CD4-positive, alpha-beta T cell treated with Interleukin-12 subunit alpha and Interleukin-12 subunit beta, for 1 hour (primary cell): ENCODE measurements at places on chromosomes 7 and 10.

GRCh38 chr7:80773787-80774508 is 135.5 kb downstream of the CD36 start:
- no peak for DNase-seq

GRCh38 chr7:117769085-117769484 is 104.2 kb downstream of the CTTNBP2 start:
- DNase-seq, result no peak

- no peak for DNase-seq
Measured at GRCh38 chr7:114548081-114548980, 133.7 kb downstream of the FOXP2 start.

DNA sequence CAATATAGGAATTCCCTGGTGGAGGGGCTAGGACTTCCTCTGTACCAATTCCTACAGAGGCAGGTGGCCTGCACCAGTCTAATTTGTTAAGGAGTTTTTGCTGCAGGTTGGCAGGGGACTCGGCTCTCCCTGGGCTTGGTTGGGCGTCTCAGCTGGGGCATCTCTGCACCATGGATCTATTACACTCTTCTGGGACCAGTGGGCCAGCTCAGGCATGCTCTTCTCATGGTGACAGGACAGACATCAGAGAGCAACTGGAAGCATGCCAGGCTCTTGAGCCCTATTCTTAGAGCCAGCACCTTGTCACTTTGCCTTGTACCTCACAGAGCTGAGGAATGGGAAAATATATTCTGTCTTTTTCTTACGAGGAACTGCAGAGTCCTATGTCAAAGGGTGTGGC is 74.6 kb downstream of the SH2D4B start:
- DNase-seq, result no peak

DNA sequence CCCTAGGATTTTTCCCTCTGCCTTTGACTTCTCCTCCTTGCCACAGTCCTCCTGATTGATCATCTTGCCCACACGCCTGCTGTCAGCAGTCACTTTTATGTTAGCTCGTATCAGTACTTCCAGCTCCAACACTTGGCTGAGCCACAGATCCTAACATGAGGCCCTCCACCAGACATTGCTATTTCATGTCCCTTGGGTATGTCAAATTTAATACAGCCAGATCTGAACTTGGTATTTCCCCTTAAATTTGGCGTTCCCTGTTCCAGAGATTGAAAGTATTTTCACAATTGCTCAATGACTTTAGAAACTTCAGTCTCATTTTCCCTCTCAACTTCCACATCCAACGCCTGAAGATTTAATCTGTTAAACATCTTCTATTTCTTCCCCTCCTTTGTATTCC is 140.4 kb downstream of the RNLS start:
- no peak for DNase-seq

DNA sequence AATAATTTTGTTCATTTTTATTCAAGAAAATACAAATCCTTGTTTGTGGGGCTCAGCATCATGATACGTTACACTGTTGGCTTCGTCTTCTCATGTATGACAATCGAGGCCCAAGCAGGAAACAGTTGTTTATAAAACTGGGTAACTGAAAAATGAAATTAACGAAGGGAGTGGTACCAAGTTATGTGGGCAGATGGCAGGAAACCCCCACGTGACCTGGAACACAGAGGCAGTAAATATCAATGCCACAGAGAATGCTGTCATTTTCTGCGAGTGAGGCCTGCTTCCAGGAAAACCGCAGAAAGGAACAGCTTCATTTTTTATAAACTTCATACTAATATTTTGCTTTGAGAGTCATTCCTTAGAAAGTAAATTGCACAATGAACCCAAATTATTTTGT is 201.0 kb upstream of the ADARB2 start:
- peak; percentile 40 for DNase-seq

- DNase-seq, result no peak
Measured at GRCh38 chr7:126659124-126659523, 593.6 kb downstream of the GRM8 start.

- no peak for DNase-seq
Measured at GRCh38 chr7:115099906-115100305, 178.0 kb downstream of the MDFIC start.

- no peak for DNase-seq
Measured at GRCh38 chr10:114548662-114549061, 109.4 kb downstream of the ABLIM1 start.

DNA sequence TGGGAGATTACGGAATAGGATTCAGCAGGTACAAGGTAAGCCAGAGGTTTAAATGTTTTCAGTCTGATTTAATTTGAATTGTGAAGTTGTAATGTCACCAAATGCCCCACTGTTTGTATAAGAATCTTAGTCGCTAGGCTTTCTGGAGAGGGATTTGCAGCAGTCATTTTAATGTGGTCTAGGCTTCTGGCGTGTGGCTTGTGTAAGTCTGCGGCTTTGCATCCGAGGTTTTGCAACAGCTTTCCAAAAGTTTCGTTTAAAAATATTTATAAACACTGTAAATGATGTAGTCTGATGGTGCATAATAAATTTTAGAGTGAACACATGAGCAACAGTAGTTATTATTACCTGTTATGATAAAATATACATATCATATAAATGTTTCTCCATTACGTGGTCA is 26.1 kb upstream of the BHLHA15 start:
- no peak for DNase-seq

DNA sequence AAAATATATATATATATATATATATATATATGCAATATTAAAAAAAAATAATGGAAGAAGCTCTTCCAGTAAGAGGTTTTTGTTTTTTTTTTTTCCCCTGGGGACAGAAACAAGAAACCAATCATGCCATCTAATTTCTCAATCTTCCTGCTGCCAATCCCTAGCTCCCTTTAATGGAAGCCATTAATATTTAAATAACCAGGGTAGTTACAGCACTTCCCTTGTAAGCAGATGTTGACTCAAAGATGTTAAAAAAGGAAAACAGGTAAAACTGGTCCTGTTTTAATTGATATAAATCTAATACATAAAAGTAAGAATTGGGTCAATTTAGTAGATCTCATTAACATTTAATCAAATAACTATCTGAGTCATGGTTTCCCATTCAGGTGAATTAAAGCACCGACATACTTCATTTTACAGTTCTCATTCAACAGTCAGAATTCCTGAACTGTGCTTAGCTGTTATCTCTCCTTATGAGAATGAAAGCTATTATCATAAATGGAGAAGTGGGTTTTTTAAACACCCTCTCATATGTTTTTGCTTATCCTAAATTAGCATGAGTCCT is 22.6 kb downstream of the CPVL start:
- no peak for DNase-seq

DNA sequence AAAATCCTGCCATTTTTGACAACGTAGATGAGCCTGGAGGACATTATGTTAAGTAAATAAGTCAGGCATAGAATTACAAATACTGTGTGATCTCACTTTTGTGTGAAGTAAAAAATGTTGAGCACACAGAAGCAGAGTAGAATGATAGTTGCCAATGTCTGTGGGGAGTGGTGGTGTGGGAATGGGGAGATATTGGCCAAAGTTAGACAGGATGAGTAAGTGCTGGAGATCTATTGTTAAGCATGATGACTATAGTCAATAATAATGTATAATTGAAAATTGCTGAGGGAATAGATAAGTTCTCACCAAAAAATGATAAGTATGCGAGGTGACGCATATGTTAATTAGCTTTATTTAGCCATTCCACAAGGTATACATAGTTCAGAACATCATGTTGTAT is 92.0 kb downstream of the GPR85 start:
- no peak for DNase-seq

- peak; percentile 2 for DNase-seq
Measured at GRCh38 chr10:16521311-16522016, at the start of gene C1QL3. Gene C1QL3 (minus strand): TSS chr10:16521879. CDS start chr10:16521065, 814 bp downstream.

- DNase-seq, result no peak
Measured at GRCh38 chr7:22791204-22792158, 31.2 kb downstream of the TOMM7 start.

- no peak for DNase-seq
Measured at GRCh38 chr10:86657396-86658011, 3.2 kb downstream of the OPN4 start.

DNA sequence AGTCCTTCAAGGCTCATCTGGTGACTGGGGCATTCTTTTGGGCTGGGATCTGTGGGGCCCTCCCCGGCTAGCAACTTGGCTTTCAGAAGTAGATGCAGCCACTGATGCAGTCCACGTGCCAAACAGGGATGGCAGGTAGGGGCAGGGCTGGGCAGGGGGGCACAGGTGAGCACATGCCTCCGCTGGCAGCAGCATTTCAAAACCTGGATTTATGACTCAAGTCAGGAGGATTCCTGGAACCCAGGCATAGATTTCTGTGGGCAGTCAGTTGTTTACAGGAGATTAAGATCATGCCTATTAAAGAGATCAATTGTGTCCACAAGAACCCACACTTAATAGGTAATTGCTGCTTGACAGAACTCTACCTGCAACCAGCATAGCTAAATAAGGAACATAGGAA is 839 bp upstream of the HABP2 start:
- no peak for DNase-seq

GRCh38 chr7:105346138-105346537 is 42.6 kb downstream of the SRPK2 start:
- DNase-seq, result no peak

GRCh38 chr7:135326636-135327280 is 93.1 kb downstream of the STRA8 start:
- no peak for DNase-seq

- no peak for DNase-seq
Measured at GRCh38 chr10:79327090-79327457, 20.2 kb upstream of the PPIF start.

GRCh38 chr7:112421666-112422486 is 28.4 kb upstream of the IFRD1 start:
- DNase-seq, result peak; percentile 4

DNA sequence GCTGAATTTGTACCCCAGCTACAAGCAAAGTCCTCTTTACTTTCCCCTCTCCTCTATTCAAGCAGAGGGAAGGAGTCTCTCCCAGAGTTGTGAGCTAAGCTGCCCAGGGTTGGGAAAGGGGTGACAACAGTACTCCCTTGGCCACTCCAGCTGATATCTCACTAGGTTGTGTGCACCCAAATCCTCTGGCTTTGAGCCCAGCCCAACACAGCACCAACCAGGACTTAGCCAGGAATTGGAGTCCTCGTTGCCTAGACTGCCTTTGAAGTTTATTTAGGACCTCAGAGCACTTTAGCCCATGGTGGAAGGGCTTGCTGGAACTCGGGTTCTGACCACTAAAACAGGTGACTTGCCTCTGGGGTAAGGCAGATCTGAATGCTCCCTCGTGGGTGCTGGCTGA is 35.7 kb upstream of the DYNC1I1 start:
- no peak for DNase-seq

DNA sequence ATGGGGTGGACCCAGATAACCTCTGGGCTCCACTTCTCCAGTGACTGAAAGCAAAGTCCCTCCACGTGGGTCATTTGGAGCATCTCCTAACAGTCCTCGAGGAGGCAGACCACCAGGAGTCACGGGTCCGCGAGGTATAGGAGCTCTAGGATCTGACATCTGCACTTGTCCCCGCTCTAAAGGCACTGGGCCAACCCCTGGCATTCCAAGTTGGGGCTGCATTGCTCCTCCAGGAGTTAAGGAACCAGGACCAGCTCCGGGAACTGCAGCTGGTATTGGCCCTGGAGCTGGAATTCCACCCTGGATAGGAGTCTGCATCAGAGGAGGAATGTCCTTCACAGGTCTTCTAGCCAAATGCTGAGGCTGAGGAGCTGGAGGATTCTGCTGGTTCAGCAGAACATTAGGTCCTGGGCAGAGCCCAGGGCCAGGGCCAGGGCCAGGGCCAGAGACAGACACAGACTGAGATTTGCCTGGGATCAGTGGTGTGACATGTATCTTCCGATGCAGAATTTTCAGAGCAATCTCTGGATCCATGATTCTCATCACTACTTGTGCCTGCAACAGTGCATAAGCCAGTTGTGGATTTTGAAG is 827 bp downstream of the CSTF2T start:
- no peak for DNase-seq

DNA sequence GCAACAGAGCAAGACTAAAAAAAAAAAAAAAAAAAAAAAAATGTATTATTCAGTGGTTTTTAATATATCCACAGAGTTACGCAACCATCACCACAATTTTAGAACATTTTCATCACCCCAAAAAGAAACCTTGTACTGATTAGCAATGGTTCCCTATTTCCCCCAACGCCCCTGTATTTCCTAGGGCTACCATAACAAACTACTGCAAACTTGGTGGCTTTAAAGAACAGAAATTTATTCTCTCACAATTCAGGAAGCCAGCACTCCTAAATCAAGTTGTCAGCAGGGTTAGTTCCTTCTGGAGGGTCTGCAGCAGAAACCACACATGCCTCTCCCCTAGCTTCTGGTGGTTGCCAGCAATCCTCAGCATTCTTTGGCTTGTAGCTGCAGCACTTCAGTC is 5.9 kb upstream of the NUP42 start:
- no peak for DNase-seq

GRCh38 chr7:91165846-91166230 is 98.4 kb upstream of the FZD1 start:
- no peak for DNase-seq

- DNase-seq, result no peak
Measured at GRCh38 chr10:105697290-105697780, 1056.2 kb downstream of the SORCS3 start.

GRCh38 chr7:117718116-117718835 is 155.0 kb downstream of the CTTNBP2 start:
- DNase-seq, result no peak

GRCh38 chr10:9015005-9015404 is 960.5 kb downstream of the GATA3 start:
- no peak for DNase-seq

GRCh38 chr10:70074165-70074564 is 21.5 kb downstream of the MACROH2A2 start:
- no peak for DNase-seq

DNA sequence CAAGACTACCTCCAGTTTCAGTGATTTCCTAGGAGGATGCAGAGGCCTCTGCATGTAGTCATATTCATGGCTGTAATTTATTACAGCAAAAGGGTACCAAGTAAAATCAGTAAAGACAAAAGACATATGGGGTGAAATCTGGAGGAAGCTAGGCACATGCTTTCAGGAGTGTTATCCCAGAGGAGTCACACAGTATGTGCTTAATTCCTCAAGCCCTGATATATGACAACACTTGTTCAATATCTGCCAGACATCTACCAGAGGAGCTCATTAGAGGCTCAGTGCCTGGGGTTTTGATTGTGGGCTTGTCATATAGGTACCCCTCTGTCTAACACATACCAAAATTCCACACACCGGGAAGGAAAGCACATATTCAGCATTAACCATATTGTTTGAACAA is 283.8 kb downstream of the CXCL12 start:
- no peak for DNase-seq

DNA sequence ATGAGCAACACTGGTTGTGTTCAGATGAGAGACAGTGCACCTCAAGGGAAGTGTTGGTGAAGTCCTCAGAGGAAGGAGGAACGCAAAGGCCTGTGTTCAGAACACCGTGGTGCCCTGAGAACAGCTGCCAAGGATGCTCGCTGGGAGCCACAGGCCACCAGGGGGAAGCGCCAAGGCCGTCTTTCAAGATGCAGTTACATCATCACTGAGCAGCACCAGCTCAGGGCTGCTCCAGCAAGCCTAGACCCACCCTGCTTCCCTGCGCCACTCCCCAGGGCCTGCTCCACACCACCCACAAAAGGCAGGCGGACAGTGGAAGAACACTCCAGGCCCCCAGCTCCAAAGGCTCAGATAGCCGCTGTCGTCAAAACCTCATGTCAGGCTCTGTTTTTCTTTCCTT is 378.8 kb downstream of the DPP6 start:
- DNase-seq, result no peak

- no peak for DNase-seq
Measured at GRCh38 chr10:78929541-78929940, 139.2 kb upstream of the ZMIZ1 start.

GRCh38 chr10:71714031-71714410 is 5.6 kb downstream of the C10orf105 start:
- DNase-seq, result no peak
